Activated CD8-positive, alpha-beta memory T cell treated with anti-CD3 and anti-CD28 coated beads for 4 hours (primary cell): ENCODE measurements at places on chromosomes 2 and 18.

- no peak for DNase-seq
Observed at GRCh38 chr2:28927878-28928277, 33.4 kb downstream of the WDR43 start.

- no peak for DNase-seq
Observed at GRCh38 chr2:43292851-43293743, 66.7 kb upstream of the ZFP36L2 start.

- DNase-seq: no peak
Observed at GRCh38 chr2:7835693-7836680, 845.9 kb upstream of the ID2 start.

- no peak for DNase-seq
Observed at GRCh38 chr2:223815884-223816570, 21.4 kb downstream of the AP1S3 start.

GRCh38 chr2:210956101-210956500 lies 399.7 kb downstream of the CPS1 start:
- DNase-seq: no peak

GRCh38 chr2:186771850-186772463 lies 77.0 kb downstream of the ZSWIM2 start:
- no peak for DNase-seq

GRCh38 chr2:46260305-46260704 lies 36.9 kb upstream of the EPAS1 start:
- no peak for DNase-seq

DNA sequence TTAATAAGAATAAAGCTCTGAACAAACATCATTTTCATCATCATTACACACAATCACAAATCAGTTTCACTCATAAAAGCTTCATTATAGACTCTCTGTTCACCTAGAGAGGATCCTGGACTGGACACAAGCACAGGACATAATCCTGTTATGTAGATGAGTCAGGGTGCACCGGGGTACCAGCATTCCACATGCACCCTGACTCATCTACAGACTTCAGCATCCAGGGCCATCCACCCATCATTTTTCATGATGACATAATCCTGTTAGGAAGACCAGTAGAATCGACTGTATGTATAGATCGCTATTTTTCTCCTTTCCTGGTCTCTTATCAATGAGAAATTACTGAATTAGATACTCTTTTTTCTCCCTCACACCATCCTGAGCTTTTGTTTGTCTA lies 73.7 kb upstream of the PIK3C3 start:
- no peak for DNase-seq

DNA sequence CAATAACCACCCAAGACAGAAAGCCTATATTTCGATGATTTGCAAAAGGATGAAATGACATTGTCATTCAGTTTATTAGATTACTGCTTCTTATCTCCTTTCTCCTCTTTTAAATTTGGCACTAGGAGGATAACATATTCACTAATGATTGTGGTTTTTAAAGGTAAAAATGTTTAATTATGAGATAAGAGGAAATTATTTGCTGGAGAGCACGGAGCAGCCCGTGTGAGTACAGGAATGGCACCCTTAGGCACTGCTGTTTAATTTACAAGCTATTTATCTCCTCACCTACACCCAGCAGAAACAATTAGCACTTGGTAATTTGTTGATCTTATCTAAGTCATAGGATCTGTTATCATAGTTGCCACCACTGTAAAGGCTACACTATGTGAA lies 87.4 kb upstream of the SP3 start:
- no peak for DNase-seq

DNA sequence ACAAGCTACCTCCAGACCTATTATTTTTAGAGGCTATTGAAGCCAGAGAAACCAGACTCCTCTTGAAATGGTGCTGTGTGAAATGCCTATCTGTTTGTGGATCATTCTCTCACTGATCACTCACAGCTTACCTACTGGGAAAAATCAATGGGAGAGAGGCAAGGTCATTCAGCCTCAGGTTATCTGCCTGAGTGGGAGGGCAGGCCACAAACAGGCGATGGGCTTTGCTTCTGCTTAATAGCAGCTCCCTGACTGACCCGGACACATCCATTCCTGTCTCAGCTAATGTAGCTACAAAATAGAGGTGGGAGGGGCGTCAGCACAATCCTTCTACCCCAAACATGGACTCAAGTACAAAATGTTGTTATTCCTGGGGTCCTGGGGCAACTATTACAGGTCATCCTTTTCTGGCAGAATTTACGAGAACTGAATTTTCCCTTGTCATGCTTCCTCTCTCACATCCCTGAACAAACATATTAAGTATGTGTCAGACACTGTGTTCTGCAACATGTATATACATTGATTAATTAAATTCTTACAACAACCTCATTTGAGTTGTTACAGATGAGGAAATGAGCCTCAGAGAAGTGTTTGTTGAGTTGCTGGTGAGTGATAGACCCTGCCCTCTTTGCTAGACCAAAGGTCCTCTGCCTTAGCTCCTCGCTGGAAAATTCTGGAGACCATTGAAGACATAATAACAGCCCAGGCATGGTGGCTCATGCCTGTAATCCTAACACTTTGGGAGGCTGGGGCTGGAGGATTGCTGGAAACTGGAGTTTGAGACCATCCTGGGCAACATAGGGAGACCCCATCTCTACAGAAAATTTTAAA lies 60.5 kb downstream of the CDK15 start:
- DNase-seq: no peak

DNA sequence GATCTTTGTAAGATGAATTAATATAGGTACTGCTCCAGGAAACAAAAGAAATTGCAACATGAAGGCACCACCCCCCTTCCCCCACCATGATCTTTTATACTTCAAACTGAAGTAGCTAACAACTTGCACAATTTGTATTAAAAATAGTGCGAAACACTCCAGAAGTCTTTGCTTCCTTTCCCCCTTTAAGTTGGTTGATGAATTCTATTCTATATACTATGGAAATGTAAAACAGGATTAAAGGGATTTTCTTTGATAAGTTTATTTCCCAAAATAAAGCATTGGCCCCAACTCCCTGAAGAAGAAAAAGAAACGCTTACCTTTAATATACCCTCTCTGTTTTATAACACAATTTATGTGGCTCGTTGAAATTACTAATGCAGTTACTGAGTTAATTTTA lies 227.1 kb downstream of the ARHGAP15 start:
- DNase-seq: no peak

- DNase-seq: no peak
Observed at GRCh38 chr2:3414133-3414860, 34.8 kb downstream of the TRAPPC12 start.

- DNase-seq: no peak
Observed at GRCh38 chr2:58503918-58504317, 262.8 kb upstream of the FANCL start.

GRCh38 chr18:75350857-75351256 lies 76.6 kb downstream of the SMIM21 start:
- no peak for DNase-seq
